ENCODE measurements at places on chromosomes 2 and 18. TPM values are rescaled to one million over a fixed set of nuclear protein-coding genes. Genes with fewer than 3 reads are reported as not detected.

DNA sequence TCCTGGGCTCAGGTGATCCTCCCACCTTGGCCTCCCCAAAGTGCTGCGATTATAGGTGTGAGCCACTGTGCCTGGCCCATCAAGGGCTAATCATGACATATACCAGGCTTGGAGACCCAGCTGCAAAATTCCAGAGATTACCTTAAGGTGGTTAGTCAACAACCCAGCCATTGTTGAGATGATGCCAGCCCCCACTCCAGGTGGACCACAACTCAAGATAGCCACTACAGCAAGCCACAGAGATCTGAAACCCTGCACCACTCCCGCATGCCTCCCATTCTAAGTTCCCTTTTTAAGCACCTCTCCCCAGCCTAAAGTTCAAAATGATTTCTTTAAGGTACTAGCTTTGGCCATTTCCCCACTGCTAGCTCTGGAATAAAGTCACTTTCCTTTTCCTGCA lies 4.6 kb upstream of the CLK1 start:
- no peak for DNase-seq

- DNase-seq: no peak
Measured at GRCh38 chr2:63053081-63053888, 2.7 kb downstream of the OTX1 start.

GRCh38 chr18:79905389-79905911 lies 46.0 kb downstream of the SLC66A2 start:
- DNase-seq: no peak

GRCh38 chr18:54030434-54030833 lies 194.0 kb downstream of the MBD2 start:
- DNase-seq: no peak

GKN1 gene
- total RNA-seq: not detected
